Activated CD4-positive, alpha-beta T cell treated with anti-CD3 and anti-CD28 coated beads, Interleukin-2, amount 50 U/mL, for 1 hour (primary cell): ENCODE measurements at places on chromosomes 1 and 21.

DNA sequence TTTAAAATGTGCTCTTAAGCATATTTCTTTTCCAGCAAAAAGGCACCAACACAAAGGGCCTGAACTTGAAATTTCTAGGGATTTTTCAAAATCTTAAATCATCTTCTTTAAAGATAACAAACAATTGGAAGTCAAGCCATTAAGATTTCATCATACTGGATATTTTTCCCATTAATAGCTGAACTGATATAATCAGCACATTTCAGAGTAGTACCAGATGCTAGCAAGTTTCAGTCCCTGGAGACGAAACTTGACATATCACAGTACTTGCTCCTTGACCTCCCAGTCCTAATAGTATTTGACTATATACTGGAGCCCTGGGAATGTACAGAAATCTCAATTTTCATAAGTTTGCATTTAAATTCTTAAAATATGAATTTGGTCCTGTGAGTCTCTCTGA lies 10.2 kb upstream of the CDC7 start:
- no peak for DNase-seq

GRCh38 chr1:88276163-88276562 lies 407.9 kb upstream of the PKN2 start:
- DNase-seq: no peak

DNA sequence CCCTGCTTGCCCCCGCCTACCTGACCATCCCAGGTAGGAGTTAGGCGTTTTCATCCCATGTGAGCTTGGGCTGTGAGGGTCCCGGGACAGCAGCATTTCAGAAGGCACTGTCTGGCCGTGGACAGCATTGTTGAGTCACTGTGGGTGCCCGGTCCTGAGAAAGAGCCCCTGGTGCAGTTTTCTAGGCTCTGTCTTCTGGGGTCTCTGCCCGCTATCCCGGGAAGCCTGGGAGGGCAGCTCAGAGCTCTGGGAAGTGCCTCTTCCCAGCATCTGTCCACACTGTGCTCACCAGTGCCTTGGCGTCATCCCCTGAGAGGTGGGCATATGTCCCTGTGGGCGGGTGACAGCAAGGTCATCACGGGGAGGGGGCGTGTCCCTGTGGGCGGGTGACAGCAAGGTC lies 11.4 kb upstream of the ZNF669 start:
- DNase-seq: no peak

- no peak for DNase-seq
These were observed 228.2 kb downstream of the DNM3 start for GRCh38 chr1:172069534-172069933.
